ENCODE measurements at places on chromosomes 7 and 10. TPM values are rescaled to one million over a fixed set of nuclear protein-coding genes. Genes with fewer than 3 reads are reported as not detected.

DNA sequence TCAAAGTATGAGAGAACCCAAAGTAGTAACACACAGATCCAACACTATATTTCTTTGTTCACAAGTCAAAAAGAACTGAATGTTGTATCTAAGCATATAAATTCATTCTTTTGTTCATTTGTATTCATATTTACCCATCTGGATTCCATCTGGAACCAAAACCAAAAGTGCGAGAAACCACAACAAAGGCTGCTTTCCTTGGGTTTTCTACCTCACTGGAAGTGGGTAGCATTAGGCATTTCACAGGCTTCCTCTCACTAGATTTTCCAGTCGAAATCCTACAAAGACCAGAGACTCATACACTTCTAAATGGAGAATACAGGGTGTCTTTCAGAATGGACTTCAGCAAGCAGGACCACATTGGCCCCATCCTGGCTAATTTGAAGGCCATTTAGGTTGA is 109.8 kb upstream of the WNT16 start:
- no peaks in the 10 kb centered on the region for H3K36me3 ChIP-seq
- H3K27ac ChIP-seq, result no peak overlapping the region
- DNase-seq, result no peak
- H3K4me3 ChIP-seq, result no peak overlapping the region
- H3K27me3 ChIP-seq, result no peaks in the 10 kb centered on the region

GRCh38 chr7:153188630-153189029 is 429.1 kb downstream of the ACTR3B start:
- no peak overlapping the region for H3K27ac ChIP-seq
- H3K27me3 ChIP-seq, result no peaks in the 10 kb centered on the region
- no peak overlapping the region for H3K4me3 ChIP-seq
- H3K36me3 ChIP-seq, result no peaks in the 10 kb centered on the region

- H3K36me3 ChIP-seq, result no peaks in the 10 kb centered on the region
- no peak for DNase-seq
- no peak overlapping the region for H3K27ac ChIP-seq
- no peak overlapping the region for H3K4me3 ChIP-seq
- H3K4me1 ChIP-seq, result peaks cover 13% of the 10 kb centered on the region
These were observed 1.0 kb upstream of the KNDC1 start for GRCh38 chr10:133158756-133159610.

GUSB gene
- 13.0 TPM for total RNA-seq

ASB10 gene
- 4.0 TPM for total RNA-seq

All from right atrium auricular region (tissue), 2 donors.